ENCODE measurements at places on chromosomes 16 and 17.

- no peak overlapping the region for H3K27ac ChIP-seq
- no peaks in the 10 kb centered on the region for H3K27me3 ChIP-seq
- no peak for DNase-seq
- H3K36me3 ChIP-seq, result no peaks in the 10 kb centered on the region
- H3K4me3 ChIP-seq, result no peak overlapping the region
Observed at GRCh38 chr16:83843657-83844056, 35.9 kb downstream of the HSBP1 start.

DNA sequence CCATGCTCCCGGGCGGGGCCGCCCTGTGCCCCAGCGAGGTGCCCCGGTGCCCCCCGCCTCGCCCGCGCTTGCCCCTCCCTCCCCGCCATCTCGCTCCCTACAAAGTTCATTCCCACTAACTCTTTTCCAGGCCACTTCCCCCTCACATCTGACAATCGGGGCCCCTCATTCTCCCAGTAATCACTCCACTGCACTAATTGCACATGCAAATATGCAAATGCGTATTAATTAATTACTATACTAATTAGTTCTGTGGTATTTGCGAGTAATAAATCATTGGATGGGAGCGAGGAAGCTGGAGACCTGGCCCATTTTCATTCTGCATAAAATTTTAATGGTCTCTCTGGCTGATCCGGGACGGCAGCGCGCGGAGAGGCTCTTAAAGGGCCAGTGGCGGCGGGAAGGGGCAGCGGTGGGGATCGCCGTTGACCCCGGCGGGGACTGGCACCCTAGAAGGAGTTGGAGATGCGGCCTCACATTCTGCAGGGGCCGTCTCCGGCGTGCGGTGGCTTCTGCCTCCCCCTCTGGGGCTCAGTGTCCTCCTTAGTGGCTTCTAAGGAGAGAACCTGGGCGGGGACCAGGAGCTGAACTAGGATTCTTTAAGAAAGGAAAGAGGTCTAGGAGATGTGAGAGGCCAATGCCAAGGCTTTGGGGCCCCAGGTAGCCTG is 8.4 kb upstream of the PPP1R1B start:
- peak overlapping the region; percentile 30 for H3K4me3 ChIP-seq
- H3K27me3 ChIP-seq, result no peaks in the 10 kb centered on the region
- DNase-seq, result no peak
- H3K27ac ChIP-seq, result no peak overlapping the region

- DNase-seq, result no peak
- no peaks in the 10 kb centered on the region for H3K27me3 ChIP-seq
- H3K4me1 ChIP-seq, result peaks cover 4% of the 10 kb centered on the region
Observed at GRCh38 chr17:38361694-38362465, 10.2 kb downstream of the SOCS7 start.

DNA sequence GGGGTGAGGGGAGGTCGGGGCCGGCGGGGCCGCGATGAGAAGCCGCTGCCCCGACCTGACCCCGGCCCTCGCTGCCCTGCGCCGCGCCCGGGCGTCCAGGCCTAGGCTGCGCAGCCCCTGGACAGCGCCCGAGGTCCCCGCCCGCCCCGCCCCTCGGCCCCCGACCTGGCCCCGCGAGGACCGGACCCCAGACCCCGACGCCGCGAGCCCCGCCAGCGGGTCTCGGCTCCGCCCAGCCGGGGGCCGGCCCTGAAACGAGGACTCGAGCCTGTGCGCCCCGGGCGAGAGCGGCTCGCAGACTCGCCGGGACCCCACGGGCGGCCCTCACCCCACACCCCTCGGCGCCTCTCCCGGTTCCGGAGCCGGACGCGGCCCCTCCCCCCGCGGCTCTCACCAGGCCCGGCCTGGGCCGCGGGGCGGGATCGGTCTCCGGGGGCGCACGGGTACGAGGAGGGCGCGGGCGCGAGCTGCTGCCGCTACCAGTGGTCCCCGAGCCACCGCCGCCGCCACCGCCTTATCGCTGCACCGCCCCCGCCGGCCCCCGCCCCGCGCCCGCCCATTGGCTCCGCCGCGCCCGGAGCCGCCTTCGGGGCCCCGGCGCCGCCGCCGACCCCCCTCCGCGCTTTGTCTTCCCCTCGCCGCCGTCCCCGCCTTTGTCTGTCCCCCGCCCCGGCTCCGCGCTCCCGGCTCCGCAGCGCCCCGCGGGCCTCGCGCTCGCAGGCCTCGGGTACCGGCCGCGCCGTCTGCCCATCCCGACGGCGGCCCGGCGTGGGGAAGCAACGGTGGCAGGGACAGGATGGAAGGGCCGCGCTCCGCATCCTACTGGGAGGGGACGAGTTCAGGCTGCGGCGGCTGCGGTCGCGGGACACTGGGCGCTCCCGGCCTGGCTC is at the start of gene LIMD2:
Gene LIMD2 (minus strand): TSS at position 488 of the 890 bp plus-strand sequence. CDS start 827 bp downstream, outside the sequence.
- H3K4me1 ChIP-seq, result no peaks in the 10 kb centered on the region
- H3K36me3 ChIP-seq, result no peaks in the 10 kb centered on the region
- peak within 1 kb of the TSS; percentile 31 for H3K27ac ChIP-seq
- DNase-seq, result peak; percentile 54
- H3K4me3 ChIP-seq, result peak within 1 kb of the TSS; percentile 64
